Testis (tissue), 5 donors: ENCODE measurements at places on chromosomes 12 and 14.

DNA sequence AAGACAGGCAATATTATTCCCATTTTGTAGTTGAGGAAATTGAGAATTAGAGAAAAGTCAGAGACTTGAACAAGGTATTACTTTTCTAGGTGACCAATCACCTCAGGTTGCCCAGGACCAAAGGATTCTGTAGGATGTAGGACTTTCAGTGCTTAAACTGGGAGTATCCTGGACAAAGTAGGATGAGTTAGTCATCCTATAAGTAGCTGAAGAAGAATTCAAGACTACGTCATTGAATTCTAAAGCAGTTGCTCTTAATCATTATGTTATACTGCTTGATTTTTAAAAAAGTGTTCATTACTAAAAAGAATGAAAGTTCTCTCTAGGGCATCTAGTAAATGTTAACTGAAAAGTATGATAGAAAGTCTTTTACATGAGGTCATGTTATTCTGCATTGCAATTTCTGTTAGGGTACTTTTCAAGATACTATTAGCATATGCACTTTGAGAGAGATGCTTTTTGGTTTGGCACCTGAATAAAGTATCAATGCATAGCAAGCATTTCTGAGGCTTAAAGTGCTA is 101.7 kb downstream of the RTN1 start:
- no peak for DNase-seq

DNA sequence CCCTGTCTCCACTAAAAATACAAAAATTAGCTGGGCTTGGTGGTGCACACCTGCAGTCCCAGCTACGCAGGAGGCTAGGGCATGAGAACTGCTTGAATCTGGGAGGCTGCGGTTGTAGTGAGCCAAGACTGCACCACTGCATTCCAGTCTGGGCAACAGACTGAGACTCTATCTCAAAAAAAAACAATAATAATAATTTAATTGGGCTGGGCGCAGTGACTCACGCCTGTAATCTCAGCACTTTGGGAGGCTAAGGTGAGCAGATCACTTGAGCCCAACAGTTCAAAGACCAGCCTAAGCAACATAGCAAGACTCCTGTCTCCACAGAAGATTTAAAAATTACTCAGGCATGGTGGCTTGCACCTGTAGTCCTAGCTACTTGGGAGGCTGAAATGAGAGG is 26.7 kb downstream of the CBX5 start:
- DNase-seq = no peak

DNA sequence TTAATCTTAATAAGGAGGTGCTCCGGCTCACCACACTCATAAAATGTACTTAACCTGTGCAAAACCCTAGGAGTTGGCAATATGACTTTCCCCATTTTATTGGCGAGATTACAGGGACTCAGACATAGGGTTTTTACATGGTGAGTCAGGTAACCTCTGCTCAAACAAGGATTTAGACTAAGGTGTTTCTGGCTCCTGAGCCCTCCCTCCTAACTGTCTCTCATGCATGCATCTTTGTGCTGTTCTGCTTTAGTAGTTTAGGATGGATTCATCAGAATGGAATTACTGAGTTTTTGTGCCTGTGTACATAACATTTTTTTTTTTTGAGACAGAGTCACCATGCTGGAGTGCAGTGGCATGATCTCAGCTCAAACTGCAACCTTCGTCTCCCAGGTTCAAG is 993.3 kb upstream of the TMEM132C start:
- DNase-seq = no peak

DNA sequence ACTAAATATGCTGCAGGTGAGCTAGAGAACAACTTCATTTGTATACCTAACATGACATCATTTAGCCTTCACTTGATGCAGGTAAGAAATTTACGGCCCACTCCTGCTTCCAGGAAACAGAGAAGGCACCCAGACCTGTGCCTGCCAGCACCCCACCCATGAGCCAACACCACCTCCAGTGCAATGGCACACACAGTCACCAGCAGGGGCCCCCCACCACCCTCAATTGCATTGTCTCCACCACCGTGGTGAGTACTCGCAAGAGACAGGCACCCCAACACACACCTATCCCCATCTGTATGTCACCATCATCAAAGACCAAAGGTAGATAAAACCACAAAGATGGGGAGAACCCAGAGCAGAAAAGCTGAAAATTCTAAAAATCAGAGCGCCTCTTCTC is 107.6 kb downstream of the KLHL28 start:
- DNase-seq = no peak

DNA sequence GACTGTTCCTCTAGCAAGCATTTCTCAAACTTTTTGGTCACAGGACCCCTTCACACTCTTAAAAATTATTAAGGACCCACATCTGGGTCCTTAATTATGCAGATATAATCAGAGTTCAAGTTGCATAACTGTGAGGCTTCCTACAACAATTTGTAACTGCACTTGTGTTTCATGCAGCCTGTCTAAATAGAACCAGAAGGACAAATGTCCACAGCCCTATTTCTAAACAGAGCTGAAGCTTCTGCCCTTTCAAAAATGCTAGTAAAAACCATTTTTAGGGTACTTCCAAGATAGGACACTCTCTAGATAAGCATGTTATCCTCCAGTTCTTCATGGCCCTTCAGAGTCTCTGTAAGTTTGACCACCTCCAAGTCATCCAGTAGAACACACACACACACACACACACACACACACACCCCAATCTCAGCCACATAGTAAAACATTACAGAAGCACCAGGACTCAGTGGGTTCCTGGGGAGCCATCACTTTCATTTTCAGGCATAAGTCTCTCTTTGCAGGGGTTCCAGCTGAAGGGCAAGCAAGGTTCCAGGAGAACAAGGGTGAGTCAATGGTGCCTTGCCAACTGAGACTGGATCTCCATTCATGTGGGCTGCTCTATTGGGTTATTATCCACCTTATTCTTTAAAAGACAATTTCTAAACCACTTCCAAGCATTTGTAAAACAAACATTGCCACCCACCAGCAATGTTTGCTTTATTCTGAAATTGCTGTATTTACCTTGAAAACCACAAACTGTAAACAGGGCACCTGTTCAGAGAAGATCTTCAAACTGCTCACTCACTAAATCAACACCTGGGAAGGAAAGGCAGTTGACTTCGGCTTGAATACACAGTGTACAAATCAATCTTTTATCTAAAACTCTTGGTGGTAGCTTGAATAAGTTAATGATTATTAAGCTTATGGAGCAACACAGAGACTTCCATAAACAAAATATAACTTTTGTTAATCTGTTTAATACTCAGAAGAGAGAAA is 64.1 kb downstream of the ITPR2 start:
- no peak for DNase-seq

GRCh38 chr14:104532191-104532555 is 47.4 kb upstream of the C14orf180 start:
- DNase-seq = no peak

- no peak for DNase-seq
Observed at GRCh38 chr14:20556500-20557211, 4.2 kb downstream of the RNASE9 start.

GRCh38 chr12:27969624-27970400 is 2.7 kb downstream of the PTHLH start:
- DNase-seq = peak; percentile 67

DNA sequence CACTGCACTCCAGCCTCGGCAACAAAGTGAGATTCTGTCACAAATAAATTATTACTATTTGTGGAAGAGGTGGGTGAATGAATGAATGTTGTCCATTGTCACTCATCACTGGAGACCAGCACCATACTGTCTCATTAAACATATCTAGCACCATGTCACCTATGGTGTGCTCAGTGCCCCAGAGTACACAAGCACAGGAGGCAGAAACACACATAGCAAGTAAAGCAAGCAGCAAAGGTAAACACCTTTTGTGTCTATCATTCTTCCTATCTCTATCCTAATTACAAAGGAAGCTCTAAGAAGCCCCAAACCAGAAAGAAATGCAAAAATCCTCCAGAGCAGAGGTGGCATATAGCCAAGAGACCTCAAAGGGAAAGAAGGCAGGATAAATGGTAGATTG is 9.2 kb downstream of the ERO1A start:
- DNase-seq = no peak

- DNase-seq = no peak
Observed at GRCh38 chr12:65649126-65649525, 175.2 kb upstream of the HMGA2 start.

DNA sequence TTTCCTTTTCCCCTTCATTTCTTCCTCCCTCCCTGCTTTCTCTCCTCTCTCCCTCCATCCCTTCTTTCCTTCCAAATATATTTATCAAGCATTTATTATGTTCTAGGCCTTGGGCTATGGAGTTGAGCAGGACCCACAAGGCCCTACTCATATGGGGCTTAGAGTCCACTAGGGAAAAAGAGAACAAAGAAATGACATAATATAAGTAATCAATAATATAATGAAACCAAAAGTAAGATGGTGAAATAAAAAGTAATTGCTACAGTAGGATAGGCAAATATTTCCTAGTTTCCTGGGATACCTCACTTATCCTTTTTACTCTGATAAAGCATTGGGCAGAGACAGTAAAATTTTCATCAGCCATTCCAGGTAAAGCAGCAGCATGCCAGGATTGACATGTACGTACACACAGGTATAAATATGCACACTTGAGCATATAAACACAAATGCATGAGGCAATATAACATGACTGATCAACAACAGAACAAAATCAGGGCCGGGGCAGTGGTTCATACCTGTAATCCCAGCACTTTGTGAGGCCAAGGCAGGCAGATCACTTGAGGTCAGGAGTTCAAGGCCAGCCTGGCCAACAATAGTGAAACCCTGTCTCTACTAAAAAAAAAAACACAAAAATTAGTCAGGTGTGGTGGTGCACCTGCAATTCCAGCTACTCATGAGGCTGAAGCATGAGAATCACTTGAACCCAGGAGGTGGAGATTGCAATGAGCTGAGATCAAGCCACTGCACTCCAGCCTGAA is 35.5 kb upstream of the CSRP2 start:
- no peak for DNase-seq

GRCh38 chr14:95025218-95025617 is 132.1 kb downstream of the DICER1 start:
- no peak for DNase-seq

GRCh38 chr12:3661028-3661427 is 91.9 kb downstream of the CRACR2A start:
- no peak for DNase-seq

DNA sequence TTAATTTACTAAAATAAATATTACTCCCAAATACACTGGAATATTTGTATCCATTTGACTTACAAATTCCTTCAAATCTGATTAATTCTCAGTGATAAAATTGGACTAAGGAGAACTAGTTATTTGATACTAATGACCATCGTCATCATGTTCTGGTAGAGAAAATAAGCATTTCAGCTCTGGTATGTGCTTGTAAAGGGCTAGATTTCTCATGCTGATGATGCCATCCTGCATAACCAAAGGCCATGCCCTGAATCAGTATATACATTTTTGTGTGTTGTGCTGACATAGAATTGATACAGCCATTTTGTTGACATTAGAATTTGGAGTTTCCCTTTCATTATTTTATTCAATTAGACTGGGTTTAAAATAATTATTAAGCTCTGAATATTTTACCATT is 148.9 kb downstream of the PCNX1 start:
- DNase-seq = no peak

- no peak for DNase-seq
Observed at GRCh38 chr12:26276709-26277108, 81.3 kb downstream of the SSPN start.

- DNase-seq = peak; percentile 73
Observed at GRCh38 chr14:95361373-95362137, 41.8 kb upstream of the CLMN start.

DNA sequence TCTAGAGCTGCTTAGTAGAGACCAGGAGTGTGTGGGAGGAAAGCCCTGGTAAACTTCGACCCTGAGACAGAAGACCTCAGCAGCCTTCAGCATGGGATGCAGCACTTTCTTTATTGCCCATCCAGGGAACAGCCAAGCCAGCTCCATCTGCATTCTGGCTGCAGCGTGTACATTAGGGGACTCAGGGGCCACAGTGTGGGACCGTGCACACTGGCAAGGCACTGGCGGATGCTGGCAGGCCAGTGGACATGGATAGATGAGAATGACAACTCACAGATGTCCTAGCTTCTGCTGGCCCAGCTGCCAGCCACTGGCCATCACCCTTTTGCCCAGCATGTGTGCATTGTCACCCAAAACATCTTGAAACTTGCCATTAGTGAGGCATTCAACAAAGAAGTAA is 12.5 kb downstream of the PLD4 start:
- no peak for DNase-seq

DNA sequence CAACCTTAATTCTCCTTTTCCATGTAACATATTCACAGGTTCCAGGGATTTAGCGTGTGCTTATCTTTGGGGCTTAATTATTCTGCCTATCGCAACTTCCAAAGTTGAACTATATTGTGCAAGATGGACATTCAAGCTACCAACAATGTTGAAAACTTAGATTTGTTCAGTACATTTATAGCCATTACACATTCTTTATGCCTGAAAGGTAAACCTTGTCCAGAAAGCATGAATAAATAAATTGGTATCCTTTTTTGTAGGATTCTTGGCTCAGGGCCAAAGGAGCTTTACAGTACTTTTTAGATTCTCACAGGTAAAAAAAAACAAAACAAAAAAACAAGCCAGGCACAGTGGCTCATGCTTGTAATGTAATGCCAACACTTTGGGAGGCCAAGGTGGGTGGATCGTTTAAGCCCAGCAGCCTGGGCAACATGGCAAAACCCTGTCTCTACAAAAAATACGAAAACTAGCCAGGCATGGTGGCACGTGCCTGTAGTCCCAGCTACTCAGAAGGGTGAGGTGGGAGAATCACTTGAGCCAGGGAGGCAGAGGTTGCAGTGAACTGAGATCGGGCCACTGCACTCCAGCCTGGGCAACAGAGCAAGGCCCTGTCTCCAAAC is 3.3 kb downstream of the C12orf56 start:
- no peak for DNase-seq

DNA sequence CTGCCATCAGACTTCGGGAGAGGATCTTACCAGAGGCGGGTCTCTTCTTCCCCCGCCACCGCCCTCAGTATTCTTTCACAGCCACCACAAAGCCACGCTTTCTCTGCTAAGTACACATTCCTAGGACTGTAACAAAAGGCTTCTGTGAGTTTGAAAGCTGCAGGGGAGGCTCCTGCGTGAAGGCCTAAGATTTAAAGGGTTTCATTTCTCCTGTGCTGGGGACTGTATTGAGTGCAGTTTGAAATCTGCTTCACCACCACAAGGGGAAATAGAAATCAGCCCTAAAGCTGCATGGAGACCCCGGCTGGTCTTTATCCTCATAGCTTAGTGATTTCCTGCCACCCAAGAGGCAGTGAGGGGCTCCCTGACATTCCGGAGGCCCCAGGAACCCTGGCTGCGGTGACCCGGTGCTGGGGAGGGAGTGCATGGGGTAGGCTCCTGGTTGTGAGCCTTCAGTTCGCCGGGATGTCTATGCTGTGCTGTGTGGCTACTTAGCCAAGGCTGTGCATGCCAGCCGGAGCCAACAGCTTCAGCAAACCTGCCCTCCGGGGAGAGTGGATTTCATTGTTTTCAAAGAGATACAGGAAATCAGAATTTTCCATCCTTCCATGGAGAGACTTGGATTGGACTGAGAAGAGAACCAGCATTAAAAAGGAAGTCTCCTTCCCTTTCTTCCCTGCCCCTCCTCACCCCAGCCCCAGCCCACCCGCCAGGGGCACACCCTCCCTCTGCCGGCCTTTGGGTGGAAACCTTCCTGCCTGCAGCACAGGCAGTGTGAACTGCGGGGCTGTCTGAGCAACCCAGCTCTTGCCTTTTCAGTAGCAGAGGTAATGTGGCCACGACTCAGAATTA is 163.3 kb downstream of the ETV6 start:
- DNase-seq = no peak
